ENCODE measurements at places on chromosomes 6 and 20.

- no peak for DNase-seq
Observed at GRCh38 chr20:50115041-50115512, 2.1 kb upstream of the UBE2V1 start.

- no peak for DNase-seq
Observed at GRCh38 chr20:49287555-49288249, 9.8 kb upstream of the ZNFX1 start.

DNA sequence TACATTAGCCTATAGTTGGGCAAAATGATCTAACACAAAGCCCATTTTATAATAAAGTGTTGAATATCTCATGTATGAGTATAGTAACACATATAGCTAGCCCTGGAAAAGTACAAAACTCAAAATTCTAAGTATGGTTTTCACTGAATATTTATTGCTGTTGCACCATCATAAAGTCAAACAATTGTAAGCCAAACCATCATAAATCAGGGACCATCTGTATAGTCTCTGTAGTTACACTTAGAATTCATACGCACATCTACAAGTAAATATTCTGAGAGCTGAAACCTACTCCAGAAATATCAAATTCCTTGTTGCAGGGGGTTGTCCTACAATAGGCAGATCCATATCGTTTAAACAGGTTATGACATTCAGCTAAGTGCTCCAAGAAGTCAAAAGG is 817.3 kb downstream of the BCKDHB start:
- DNase-seq = no peak

DNA sequence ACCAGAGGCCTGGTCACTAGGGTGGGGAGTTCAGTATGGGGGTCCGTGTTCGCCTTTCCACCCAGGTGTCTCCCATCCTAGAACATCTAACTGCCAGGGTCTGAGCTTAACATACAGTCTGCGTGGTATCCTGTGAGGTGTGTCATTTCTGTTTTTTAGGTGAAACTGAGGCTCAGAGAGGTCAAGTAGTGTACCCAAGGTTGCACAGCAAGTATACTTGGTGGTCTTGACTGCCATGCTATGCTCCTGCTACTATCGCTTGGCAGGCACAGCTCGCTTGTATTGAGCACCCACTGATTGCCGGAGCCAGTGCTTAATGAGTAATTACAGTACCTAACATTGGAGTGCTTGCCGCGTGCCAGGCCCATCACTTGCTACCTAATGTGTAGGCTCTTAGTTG is 26.2 kb downstream of the GTSF1L start:
- no peak for DNase-seq

DNA sequence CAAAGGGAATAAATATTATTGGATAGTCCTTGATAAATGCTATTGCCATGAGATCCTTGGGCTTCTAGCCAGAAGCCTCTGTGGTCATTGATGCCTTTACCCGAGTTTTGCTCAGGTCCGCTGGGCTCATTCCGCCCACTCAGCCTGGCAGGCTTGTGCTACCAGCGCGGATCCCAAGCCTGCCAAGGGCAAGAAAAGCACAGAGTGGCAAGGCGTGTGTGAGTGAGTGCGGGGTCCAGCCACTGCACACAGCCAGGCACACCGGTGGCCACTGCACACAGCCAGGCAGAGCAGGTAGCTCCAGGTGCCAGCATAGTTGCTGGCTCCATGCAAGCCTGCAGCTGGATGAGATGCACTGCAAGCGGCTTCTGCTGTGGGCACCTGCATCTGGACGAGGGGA is 38.7 kb downstream of the STK38 start:
- no peak for DNase-seq

DNA sequence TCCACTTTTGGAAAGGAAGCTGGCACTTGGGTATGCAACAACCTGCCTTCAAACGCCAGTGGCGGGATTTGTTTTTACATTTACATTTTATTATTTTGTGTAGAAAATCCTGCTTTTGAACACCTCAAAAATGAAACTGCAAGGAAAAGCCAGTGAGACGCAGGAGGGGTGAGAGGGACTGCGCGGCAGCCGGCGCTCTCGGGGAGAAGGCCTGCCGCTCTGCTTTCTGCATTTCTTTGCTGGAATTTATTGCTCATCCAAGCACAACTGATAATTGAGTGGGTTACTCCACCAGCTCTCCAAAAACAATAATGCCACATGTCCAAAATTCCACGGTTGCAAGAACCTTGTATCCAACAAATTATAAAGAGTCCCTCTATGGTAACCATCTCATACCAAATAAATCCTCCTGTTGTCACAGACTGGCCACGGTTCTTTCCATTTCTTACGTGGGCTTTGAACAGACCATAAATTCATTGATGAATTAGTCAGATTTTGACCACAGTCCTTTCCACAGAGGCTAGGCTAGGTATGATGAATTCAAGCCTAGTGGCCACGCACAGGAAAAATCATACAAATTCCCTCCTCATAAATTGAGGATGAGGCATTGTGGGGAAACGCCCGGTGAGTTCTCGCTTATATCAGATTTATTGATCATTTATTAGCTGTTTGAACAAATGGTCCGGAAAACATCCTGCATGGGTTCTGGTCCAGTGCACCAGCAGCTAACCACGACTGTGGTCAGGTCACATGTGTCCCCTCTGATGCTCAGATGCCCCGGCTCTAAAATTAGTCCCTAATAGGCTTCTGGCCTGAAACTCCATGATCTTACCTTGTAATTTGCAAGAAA is 31.6 kb upstream of the FOXC1 start:
- DNase-seq = no peak

DNA sequence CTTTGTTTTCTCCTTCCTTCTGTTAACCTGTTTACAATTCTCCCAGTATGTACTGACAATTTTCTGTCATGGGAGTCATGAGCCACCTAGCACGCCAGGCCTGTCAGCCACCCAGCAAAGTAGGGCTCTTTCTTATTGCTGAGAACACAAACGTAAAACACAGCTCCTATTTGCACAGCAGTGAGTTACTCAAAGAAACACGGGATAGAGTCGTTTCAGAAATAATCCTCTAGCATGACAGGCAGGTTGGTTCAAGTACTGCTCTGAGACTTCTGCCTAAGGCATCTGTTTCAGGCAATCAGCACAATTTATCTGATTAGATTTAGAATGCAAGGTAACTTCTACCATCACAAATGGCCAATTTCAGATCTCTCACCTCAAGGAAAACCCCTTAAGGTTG is 88.8 kb downstream of the CD24 start:
- DNase-seq = no peak

DNA sequence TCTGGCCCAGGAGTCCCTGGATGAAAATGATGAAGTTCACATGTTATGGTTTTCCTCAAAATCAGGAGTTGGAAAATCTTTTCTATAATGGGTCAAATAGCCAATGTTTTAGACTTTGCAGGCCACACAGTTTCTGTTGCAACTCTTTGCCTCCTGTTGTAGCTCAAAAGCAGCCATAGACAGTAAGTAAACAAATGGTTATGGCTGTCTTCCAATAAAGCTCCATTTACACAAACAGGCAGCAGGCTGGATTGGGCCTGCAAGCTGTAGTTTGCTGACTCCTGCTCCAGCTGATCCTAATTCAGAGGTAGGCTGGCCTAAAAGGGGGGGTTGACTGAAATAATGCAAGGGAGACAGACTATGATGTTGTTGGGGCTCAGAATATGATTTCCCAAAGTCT is 33.0 kb downstream of the METTL24 start:
- no peak for DNase-seq

- DNase-seq = no peak
Observed at GRCh38 chr20:30505566-30505965, 751.9 kb upstream of the DEFB115 start.

DNA sequence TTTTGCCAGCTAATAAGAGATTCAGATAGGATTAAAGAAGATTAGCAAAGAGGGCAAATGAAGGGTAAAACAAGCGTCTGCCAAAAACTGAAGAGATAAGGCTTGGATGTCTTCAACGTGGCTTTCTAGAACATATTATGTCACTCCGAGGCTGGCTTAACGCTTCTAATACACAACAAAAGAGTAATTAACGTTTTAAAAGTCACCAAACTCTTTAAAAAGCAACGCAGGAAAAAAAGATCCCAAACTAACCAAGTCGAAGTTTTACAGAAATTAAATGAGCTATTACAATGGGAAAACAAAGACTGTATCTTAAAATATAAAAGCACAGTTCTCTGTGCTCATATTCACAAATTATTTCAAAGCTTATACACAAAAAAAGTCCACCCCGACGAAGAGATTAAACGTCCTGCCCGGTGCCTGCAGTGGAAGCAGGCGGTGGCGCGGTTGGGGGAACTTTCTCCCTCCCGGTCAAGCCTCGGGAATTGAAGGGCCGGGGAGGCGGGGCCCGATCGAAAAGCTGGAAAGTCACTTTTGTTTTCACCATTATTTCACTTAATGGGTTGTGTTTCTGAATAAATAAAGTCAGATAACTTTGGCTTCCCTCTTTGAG is 1.2 kb downstream of the MAK start:
- DNase-seq = peak; percentile 26

DNA sequence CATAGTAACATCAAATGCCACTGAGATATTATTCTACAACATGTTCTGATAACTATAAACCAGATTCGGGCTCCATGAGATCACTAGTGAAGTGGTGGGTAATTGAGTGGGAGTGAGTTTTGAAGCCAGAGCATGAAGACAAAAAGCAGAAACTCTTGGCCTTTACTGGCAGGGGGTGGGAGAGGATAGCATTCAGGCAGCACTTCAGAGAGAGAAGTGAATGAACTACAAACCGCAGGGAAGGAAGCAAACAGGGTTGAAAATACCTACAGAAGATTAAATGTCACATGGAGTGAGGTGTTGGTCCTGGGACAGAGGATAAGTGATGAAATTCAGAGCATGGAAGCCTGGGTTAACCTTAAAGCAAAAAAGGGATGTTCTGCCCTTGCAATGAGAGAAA is 250.0 kb downstream of the EPM2A start:
- DNase-seq = no peak

DNA sequence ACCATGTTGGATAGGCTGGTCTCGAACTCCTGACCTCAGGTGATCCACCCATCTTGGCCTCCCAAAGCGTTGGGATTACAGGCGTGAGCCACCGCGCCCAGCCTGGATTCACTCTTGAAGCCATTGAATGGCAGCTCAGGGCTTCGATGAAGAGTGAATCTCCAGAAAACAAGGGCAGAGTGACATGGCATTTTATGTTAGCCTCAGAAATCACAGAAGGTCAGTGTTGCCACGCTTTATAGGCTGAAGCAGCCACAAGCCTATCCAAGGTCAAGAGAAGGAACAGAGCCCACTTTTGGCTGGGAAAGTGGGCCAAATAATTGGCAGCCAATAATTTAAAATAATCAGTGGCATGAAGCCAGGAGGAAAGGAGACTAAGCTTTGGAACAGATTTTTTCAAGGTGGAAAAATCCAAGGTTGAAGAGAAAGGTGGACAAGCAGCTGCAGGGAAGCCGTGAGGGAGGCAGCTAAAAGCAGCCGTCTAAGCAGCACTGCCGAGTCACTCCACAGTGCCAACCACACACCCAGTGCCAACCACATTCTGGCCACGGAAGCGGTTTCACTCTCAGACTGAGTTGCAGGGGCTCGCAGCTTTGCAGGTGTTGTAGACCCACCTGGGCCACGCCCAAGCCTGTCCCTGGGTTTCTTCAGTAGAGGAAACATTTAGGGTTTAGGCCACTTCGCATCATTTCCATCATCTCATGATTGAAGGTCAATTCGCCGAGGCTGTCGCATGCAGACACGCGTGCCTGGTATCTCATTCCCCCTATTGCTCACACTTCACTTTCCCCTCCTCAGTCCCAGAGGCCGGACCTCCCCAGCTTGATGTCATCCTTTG is 17.4 kb upstream of the AVP start:
- DNase-seq = no peak

DNA sequence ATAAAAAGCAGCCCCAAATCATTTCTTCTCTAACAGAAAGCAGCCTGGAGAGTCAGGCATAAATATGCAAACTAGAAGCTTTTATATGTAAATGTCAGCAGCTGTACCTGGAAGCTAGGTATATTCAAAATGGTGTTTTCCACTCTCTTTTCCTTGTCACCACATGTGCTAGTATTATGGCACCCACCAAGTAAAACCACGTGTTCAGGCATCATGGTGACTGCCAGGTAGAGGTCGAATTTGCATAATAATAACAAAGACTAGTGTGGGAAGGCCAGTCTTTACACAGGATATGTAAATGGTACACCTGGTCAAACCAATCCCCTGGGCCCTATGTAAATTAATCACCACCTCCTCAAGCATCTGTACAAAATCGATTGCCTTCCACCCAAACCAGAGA is 124.0 kb downstream of the MMUT start:
- no peak for DNase-seq

DNA sequence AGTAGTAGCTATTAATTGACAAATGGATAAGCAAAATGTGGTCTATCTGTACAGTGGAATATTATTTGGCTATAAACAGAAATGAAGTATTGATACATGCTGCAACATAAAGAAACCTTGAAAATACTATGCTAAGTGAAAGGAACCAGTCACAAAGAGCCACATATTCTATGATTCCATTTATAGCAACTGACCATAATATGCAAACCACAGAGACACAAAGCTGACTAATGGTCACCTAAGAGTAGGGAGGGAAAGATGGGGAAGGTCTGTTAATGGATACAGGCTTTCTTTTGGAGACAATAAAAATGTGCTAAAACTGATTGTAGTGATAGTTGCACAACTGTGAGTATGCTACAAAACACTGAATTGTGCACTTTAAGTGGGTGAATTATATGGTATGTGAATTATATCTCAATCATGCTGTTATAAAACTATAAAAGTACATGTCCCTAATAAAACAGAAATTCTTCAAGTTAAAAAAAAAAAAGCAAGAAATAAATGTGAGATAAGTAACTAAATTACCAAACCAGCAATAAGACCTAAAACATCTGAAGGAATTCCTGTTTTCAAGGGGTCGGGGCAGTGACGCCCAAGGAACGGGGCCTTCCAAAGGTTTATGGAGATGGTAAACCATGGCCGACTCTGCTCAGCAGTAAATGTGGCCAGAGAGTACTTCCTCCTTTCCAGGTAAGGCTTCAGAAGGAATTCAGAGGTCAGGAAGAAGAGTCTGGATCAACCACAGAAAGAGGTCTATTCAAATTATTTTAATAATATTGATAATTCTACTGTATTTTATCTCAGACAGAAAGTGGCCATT is 75.4 kb downstream of the ARHGAP18 start:
- DNase-seq = no peak

DNA sequence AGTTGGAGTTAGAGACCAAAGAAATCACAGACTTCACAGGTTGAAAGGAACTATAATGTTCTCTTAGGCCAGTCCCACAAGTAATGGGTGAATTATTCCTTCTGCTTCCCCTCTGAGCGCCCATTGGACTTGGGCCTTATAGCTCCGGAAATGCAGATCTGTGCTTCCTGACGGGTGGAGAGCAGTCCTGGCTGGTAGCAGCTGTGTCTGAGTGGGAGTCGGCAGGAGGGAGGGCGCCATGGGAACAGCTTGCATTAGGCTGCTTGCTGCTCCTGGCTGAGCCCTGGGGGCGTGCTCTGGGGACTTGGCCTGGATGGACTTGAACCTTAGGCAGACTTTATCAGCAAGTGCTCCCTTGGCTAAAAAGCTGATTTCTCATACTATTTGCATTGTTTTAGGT is 18.4 kb upstream of the NUP153 start:
- no peak for DNase-seq

GRCh38 chr6:12608016-12608860 is 108.3 kb upstream of the PHACTR1 start:
- DNase-seq = no peak

All from midbrain (tissue), 1 donor.